Stimulated activated CD4-positive, alpha-beta T cell treated with anti-CD3 and anti-CD28 coated beads, TNF-alpha, amount 100 ng/mL, for 24 hours (primary cell): ENCODE measurements at places on chromosomes 16 and 17.

GRCh38 chr17:69884846-69885245 lies 190.2 kb upstream of the KCNJ16 start:
- DNase-seq: no peak

DNA sequence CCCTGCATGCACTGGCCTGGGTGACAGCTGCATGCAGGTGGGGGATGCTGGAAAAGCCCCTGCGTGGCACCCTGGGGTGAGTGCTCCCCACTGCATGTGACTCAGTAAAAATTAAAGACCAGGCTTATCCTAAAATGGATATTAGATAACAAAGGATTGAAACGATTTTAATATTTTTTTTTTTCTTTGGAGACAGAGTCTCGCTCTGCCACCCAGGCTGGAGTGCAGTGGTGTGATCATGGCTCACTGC lies 334.9 kb downstream of the C16orf95 start:
- no peak for DNase-seq

DNA sequence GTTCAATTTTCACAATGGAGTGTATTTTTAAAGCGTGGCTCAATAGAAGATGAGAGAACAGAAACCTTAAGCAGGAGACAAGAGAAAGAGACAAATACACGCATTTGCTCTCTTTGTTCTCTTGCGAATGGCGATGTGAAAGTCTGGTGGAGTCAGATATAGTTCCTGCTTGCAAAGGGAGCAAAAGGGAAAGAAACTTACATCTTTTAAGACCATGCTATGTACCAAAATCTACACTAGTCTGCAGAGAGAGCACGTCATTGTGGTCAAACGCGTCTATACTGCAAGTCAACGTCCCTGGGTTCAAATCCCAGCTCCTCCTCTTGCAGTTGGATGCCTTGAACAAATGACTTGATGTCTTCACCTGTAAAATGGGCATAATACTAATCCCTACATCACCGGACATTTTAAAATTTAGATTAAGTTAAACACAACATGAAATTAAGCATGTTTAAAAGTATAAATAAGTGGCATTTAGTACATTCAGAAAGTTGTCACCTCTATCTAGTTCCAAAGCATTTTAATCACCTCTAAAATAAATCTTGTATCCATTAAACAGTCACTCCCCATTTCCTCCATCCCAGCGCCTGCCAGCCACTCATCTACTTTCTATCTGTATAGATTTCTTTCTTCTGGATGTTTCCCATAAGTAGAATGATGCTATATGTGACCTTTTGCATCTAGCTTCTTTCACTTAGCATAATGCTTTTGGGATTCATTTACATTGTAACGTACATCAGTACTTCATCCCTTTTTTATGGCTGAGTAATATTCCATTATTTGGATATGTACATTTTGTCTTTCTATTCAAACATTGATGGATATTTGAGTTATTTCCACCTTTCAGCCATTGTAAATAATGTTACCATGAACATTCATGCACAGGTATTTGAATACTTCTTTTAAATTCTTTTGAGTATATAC lies 406.9 kb downstream of the TMEM114 start:
- DNase-seq: no peak

GRCh38 chr16:66844342-66845079 lies at the start of gene CA7:
TSS of gene CA7 (plus strand) at chr16:66844414. CDS start at chr16:66844488, 74 bp downstream.
- DNase-seq: no peak

DNA sequence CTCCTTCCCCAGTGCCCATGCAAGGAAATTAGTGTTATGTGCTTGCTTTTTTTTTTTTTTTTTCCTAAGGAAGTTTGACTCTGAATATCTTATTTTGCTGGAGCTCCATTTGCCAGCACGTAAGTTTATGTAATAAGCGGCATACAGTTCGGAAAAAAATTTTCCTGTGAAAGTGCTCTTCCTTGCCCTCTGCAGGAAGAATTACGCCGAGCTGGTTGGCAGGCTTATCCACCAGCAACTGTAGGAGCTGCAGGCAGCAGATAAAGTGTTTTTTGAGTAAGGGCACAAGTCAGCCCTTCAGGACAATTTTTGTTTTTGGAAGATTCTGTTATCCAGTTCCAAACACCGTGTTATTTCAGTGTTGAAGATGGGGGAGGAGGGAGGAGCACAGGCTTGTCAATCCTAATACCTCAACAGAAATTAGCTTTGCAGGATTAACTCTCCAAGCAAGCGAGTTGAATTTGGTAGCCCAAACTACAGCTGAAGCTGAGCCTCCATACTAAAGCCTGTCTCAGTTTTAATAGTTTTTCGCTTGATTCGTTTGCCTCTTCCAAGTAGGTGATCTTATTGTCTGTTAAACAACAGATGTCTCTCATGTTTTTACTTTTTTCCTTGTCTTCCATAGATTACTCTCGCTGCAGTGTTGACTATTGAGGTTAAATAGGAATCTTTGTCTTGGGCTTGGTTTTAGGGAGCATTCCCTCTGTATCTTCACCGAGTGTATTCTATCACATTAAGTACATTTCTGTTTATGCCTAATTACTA lies 1.1 kb downstream of the SPECC1 start:
- peak; percentile 3 for DNase-seq

DNA sequence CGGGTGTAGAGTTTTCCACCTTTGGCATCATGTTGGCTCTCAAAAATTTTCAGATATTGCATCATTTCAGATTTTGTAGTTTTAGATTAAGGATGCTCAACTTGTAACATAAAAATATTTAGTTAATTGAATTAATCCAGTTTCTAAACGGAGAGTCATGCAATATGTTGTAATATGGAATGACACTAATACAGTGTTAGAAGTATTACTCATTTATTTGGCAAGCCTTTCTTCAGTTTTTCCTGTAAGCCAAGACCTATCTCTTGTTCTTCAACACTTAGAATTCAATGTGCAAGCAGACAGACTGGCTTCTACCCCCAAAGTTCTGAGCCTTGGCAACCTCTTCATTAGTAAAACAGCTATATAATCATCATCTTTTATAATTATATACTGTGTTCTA lies 985.0 kb upstream of the GOT2 start:
- DNase-seq: no peak

DNA sequence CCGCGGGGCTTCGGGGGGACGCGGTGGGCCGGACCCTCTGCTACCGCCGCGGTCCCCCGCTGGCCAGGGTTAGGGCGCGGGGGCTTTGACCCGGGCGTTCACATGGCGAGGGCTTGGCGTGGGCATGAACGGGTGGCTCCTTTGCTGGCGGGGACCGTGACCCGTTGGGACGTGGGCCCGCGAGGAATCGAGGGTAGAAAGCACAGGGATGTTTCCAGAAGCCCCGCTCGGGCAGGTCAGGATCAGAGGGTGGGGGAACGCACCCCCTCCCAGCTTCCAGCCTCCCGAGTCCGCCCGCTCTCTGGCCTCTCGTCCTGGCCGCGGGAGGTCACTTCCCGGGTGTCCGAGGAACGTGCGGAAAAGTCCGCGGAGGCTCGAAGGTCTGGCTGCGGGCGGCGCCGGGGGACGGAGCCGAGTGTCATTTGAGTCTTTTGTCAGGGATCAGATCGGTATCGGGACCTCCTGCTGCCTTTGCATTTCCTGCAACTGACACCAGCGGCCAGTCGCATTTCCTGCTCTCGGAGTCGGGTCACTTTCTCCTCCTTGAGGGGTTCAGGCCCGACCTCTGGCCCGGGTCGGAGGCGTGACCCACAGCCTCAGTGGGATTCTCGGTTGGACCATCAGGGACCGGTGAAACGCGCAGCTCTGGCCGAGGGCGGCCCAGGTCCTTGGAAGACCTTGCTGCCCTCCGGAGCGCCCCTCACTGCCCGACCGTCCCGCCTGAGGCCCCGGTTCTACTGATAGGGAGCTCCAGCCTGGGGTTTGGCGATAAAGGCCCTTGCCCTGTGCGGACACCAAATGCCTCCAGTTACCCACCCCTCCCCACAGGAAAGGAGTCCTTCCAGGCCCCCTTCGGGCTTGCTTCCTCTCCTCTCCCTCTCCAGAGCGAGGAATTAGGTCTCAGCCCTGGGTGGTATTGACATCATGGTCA lies 702 bp upstream of the WNT3 start:
- no peak for DNase-seq

- no peak for DNase-seq
Measured at GRCh38 chr17:17738901-17739300, 57.6 kb downstream of the RAI1 start.

- peak; percentile 28 for DNase-seq
Measured at GRCh38 chr17:82892899-82893565, 53.2 kb upstream of the ZNF750 start.

DNA sequence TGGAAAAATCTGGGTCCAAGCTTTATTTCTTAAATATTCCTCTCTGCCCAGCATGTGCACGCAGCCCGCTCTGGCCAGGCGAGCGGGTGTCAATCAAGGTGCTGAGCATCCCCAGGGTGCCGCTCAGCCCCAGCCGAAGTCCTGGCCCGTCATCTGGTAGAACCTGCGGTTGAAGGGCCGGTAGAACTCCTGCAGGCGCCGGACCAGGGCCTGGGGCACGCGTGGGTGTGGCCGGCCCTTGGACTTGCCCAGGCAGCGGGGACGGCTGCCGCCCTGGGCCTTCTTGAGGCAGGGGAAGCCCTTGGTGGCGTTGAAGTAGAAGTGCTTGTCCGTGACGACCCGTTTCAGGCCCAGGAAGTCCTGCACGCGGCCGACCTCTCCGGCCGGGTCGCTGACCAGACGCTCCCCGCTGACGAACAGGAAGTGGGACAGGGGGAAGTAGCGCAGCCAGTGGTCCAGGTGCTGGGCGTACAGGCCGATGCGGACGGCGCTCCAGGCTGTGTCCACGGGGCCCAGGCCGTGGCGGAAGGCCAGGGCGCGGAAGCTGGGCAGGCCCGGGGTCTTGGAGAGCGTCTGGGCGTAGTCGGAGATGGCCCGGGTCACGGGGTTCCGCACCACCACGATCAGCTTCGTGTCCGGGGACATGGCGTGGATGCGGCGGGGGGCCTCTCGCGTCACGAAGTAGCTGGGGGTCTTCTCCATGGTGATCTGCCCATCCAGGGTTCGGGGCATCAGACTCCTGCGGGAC lies 6.6 kb downstream of the HS3ST6 start:
- DNase-seq: no peak

- no peak for DNase-seq
Measured at GRCh38 chr17:76420356-76421043, 32.5 kb downstream of the UBE2O start.

- no peak for DNase-seq
Measured at GRCh38 chr17:33285413-33285812, 7.7 kb downstream of the ASIC2 start.

DNA sequence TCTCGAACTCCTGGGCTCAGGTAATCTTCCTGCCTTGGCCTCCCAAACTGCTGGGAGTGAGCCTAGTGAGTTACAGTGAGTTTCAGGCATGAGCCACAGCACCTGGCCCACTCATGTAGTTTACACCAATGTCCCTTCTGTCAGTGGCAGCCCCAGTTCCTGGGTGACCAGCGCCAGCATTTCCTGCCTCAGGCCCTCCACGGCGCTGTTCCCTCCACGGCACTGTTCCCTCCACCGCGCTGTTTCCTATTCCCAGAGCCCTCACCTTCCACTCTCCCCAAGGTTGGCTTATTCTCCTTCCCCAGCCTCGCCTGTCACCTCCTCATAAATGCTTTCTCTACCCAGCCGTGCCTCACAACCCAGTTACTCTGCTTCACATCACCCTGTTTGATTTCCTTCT lies 32.6 kb downstream of the ITGAE start:
- DNase-seq: no peak

DNA sequence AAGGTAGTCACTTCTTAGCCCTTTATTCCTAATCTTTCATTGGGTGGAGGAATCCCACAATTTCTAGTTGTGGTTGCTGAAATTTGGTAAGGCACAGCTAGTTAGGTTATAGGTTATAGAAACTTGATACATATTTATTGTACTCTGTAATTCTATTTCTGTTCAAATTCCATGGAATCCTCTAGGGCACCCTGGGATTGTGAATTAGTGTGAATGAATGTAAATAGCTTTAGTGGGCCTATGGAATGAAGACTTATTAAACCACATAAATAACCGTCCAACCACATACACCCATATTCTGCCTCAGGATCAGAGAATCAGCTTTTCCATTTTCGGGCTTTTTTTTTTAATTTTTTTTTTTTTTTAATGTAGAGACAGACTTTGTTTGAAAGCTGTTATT lies 9.2 kb downstream of the TANC2 start:
- no peak for DNase-seq

- DNase-seq: no peak
Measured at GRCh38 chr16:84312783-84313382, 18.2 kb downstream of the WFDC1 start.

DNA sequence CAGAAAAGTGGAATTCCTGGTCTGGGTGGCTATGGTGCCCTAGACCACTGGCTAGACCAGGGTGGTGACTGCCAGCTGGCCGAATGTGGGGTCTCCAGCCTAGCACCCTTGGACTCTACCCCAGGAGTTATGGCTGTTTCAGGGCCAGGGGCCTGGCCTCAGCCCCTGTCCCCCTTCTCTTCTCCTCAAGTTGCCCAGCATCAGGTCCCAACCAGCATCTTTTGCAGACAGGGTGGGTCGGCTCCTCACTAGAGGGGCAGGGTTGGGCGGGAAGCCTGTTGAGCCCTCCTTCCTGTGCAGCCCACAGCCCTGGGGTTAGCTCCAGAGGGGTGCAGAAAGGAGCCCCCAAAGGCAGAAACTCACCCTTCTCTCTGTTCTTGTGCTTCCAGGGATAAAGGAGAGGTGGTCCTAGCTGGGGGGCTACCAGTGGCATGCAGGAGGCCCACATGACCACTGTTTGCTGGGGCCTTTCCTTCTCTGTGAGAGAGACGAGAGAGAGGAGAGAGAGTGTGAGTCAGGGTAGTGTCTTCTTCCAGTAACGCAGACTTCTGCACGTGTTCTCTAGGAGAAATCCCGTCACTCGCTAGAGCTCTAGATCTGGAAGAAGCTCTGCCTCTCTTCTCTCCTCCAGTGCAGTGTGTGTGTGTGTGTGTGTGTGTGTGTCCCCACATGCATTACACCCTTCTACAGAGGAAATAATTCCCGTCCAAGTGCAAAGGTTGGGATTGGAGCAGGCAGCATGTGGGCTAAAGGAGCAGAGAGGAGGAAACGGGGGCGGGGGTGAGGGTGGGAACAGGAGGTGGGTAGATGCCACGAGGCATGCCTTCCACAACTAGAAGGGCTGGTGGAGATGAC lies 209.4 kb downstream of the SEC14L1 start:
- no peak for DNase-seq
